ENCODE measurements at places on chromosomes 1 and 21. TPM values are rescaled to one million over a fixed set of nuclear protein-coding genes. Genes with fewer than 3 reads are reported as not detected.

GRCh38 chr1:186869526-186870228 is 40.9 kb downstream of the PLA2G4A start:
- no peaks in the 10 kb centered on the region for H3K4me1 ChIP-seq
- H3K4me3 ChIP-seq: no peak overlapping the region
- no peaks in the 10 kb centered on the region for H3K36me3 ChIP-seq
- no peak overlapping the region for H3K27ac ChIP-seq

DNA sequence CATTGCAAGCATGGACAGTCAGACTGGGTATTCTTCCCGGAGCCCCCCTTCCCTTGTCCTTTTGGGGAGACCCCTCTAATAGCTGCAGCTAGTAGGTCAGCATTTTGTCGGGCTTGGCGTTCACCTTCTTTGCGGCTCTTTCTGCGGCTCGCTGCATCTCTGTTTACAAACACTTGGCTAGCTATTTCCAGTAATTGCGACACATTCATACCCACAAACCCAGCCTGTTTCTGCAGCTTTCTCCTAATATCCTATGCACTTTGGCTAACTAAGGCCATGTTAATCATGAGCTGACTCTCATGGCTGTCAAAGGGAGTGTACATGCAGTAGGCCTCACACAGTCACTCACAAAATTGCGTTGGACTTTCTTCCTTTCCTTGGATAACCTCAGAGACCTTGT is 716.4 kb downstream of the AMY1C start:
- no peak overlapping the region for H3K4me3 ChIP-seq
- H3K36me3 ChIP-seq: no peaks in the 10 kb centered on the region
- no peaks in the 10 kb centered on the region for H3K4me1 ChIP-seq
- DNase-seq: no peak
- no peaks in the 10 kb centered on the region for H3K27me3 ChIP-seq

The TARS2 gene
- 37.1 TPM for total RNA-seq

- DNase-seq: no peak
- no peak overlapping the region for H3K27ac ChIP-seq
- no peaks in the 10 kb centered on the region for H3K4me1 ChIP-seq
- no peaks in the 10 kb centered on the region for H3K36me3 ChIP-seq
Measured at GRCh38 chr1:232562855-232563510, 67.0 kb downstream of the SIPA1L2 start.

- peaks cover 6% of the 10 kb centered on the region for H3K4me1 ChIP-seq
- no peak overlapping the region for H3K27ac ChIP-seq
- DNase-seq: no peak
- peaks cover 40% of the 10 kb centered on the region for H3K27me3 ChIP-seq
- H3K4me3 ChIP-seq: no peak overlapping the region
Measured at GRCh38 chr21:42578034-42578433, 64.4 kb downstream of the SLC37A1 start.

The FCGR2B gene
- total RNA-seq: 3.1 TPM

The TAS1R1 gene
- not detected for total RNA-seq

The OR2L8 gene
- not detected for total RNA-seq

GRCh38 chr1:41662765-41663437 is 178.4 kb upstream of the EDN2 start:
- no peak overlapping the region for H3K4me3 ChIP-seq
- H3K27ac ChIP-seq: no peak overlapping the region
- no peak for DNase-seq
- peaks cover 10% of the 10 kb centered on the region for H3K4me1 ChIP-seq
- no peaks in the 10 kb centered on the region for H3K36me3 ChIP-seq
- H3K27me3 ChIP-seq: peaks cover 19% of the 10 kb centered on the region

The USF1 gene
- 51.1 TPM for total RNA-seq

The ANKRD35 gene
- total RNA-seq: not detected

All from K562 (cell line).